ENCODE measurements at places on chromosomes 16 and 17.

DNA sequence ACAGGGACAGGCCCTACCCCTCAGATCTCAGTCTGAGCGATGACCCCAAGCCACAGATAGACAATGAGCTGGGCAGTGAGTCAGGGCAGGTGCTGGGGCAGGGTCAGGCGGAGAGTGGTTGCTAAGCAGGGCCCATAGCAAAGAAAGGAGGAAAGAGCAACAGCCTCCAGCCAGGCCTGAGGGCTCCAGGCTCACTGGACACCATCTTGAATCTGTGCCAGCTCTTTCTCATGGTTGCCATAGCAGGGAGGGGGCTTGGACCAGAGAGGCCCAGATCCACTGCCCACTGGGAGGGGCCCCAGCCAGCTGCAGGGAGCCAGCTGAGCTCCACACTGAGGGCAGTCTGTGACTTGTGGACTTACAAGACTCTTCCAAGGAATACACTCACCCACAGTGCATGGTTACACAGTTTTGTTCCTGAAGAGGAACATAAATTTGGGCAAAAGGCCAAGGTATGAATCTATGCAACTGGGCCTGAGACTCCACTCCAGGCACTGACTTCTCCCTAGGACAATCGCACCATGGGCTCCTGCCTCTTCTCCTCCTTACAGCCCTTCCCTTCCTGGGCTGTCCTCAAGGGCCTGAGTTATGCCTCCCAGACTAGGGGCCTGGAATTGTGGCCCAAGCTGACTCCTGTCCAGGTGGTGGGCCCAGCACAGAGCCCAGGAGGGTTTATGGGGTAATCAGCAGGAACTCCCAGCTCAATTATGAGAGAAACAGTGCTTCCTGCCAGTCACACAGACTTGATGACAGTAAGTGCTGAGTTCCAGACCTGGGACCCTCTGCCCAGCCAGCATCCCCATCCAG, 59.9 kb downstream of the BEAN1 start:
- peak; percentile 62 for DNase-seq

DNA sequence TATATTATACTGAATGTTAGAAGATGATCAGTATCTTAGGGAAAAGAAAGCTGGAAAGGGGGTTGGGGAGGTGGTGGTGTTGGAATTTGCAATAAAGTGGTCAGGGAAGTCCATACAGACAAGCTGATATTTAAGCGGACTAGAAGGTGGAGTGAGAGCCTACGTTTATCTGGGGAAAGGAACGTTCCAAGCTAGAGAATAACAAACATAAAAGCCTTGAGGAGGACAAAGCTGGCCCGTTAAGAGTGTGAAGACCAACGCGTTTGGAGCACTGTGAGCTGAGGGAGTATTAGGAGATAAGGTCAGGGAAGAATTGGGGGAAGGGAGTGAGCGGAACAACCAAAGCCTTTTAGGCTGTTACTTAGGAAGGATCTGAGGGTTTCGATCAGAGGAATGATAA, 1.4 kb downstream of the DDX42 start:
- no peak for DNase-seq

- no peak for DNase-seq
Observed at GRCh38 chr16:25317732-25318316, 60.2 kb upstream of the ZKSCAN2 start.

- no peak for DNase-seq
Observed at GRCh38 chr17:61766520-61766919, 96.8 kb downstream of the BRIP1 start.

GRCh38 chr16:11744075-11744470, 1.4 kb upstream of the TXNDC11 start:
- DNase-seq = no peak

DNA sequence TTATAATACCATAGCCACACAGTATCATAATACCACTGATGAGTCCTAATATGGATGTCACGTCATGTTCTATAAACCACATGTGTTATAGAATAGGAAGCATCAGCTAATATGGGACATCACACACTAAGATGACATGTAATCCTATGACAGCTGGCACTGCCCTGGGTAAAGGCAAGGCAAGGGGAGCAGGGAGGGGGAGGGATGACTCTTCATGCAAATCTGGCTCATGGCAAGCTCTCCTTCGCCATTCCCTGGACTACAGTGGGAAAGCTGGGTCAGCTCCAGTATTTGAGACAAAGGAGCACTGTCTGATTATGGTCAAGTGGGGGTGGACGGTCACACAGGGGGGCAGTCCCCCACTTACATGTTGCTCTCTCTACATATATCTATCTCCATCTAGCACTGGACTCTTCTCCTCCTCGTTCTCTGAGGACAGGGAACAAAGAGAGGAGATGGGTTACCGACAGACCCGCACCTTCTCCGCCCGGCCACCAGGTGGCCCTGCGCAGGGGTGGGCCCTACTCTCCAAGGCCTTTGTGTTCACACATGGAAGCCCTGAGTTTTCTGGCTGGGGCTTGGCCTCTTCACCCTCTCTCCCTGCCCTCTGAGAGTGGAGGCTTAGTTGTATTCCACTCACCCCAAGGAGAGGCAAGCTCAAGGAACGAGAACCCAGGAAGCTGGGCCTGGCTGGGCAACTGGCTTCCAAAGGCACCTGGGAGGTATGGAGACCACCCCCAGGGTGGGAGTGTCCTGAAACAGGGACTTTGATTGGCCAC, 23.4 kb upstream of the MPO start:
- peak; percentile 61 for DNase-seq

- no peak for DNase-seq
Observed at GRCh38 chr17:73365906-73366623, 54.3 kb upstream of the CDC42EP4 start.

- DNase-seq = no peak
Observed at GRCh38 chr17:1007310-1008007, 10.5 kb downstream of the TIMM22 start.

DNA sequence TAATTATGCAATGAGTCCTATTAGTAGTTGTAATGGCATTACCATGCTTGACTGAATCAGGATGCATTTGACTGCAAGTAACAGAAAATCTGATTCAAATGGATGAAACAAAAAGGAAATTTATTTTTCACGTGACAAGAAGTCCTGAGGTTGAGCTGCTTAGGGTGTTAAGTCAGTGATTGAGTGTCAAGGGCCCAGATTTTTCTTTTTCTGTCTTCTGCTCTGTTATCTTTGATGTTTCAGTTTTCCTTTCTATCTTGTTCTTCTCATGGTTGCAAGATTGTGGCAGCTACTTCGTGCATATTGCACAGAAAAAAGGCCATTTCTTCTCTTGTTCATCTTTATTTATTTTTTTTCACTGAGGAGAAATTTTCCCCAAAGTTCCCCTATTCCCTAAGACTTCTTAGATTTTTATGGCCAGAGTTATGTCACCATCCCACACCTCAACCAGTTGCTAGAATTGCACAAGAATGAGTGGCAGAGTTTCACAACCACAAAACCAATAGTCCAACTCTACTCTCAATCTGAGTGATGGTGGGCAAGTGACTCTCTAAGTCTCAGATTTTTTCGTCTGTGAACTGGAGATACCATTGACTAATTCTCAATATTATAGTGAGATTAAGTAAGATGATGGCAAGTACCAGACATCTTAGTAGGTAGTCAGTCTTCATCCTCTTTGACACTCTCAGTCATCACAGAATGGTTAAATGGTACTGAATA, 15.7 kb upstream of the GPR139 start:
- no peak for DNase-seq

GRCh38 chr16:77767211-77767610, 21.2 kb upstream of the VAT1L start:
- DNase-seq = no peak

GRCh38 chr16:28041615-28042014, 21.9 kb downstream of the GSG1L start:
- no peak for DNase-seq

- peak; percentile 73 for DNase-seq
Observed at GRCh38 chr17:60371818-60372510, 20.0 kb downstream of the USP32 start.

- DNase-seq = no peak
Observed at GRCh38 chr17:47808036-47808829, 13.4 kb downstream of the OSBPL7 start.

GRCh38 chr16:19138601-19139000, 24.8 kb downstream of the ITPRIPL2 start:
- no peak for DNase-seq

DNA sequence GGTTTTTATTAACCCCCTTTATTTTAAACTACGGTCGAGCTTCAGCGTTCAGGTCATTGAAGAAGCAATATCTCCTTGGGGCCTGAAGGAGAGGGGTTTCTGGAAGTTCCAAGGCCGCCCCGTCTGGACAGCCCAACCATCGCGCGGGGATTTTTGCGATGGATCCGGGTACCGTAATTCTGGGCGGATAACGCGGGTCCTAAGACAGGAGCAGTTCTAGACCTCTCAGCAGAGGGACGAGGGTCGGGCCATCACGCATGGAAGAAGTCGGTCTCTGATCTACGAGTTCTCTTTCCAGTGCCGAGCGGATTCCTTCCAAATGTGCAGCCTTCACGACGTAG, 3.6 kb downstream of the BORCS6 start:
- DNase-seq = no peak
